ENCODE measurements at places on chromosomes 12 and 14.

GRCh38 chr14:104676130-104676693, 13.2 kb upstream of the INF2 start:
- no peak for DNase-seq

DNA sequence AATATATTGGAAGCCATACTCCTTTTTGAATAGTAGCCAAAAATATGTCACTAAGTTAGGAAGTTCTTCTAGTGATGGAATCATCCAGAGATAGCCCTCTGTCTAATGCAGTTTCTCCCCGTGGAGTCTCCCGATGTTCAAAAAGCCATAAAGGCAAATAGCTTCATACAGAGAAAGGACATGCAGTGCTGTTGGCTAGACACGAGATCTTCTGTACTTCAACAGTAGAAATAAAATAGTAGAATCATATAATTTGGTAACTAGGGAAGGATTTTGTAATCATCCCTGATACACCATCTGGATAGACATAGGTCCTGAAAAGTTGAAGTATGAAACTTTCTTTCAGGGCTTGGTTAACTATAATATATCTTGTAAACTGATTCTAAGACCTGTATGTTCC, 27.6 kb downstream of the LRFN5 start:
- no peak for DNase-seq

DNA sequence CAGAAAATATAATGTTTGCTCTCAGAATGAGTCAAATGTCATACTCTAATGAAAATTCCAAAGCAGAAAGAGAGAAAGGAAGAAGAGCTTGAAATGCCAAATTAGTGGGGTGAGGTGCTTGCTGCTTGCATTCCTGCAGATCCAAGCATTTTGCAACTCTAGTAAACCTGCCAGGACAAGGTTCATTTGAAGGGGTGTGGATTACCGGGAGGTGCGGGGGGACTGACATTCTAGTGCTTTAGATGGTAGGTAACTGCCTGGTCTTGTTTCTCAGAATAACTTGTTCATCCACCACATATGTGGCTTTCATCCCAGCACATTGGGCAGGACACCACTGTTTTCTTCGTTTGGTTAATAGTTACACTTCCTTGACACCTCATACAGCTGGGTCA, 144.4 kb downstream of the AKAP6 start:
- DNase-seq = no peak

- DNase-seq = no peak
These were observed 396.2 kb downstream of the PAWR start for GRCh38 chr12:79294590-79294989.

GRCh38 chr14:96674121-96674520, 123.1 kb upstream of the VRK1 start:
- no peak for DNase-seq

DNA sequence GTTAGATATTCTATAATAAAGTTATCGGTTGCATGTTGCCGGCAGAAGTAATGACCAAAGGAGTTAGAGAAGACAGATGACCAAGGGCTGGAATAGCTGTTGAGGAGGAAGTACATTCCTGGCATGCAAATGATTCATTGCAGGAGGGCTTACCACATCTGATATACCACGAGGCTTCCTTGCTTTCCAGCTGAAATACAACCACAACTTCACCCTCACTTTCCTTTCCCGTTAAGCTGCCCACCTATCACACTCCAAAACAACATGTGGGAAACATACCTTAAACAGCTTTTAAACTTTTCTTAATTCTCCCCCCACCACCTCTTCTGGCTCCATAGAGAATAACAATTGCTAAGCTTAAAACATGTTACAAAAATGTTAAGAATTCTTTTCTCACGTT, 594.1 kb downstream of the NRXN3 start:
- no peak for DNase-seq

- DNase-seq = no peak
These were observed 5.2 kb downstream of the CALM1 start for GRCh38 chr14:90402016-90402415.

DNA sequence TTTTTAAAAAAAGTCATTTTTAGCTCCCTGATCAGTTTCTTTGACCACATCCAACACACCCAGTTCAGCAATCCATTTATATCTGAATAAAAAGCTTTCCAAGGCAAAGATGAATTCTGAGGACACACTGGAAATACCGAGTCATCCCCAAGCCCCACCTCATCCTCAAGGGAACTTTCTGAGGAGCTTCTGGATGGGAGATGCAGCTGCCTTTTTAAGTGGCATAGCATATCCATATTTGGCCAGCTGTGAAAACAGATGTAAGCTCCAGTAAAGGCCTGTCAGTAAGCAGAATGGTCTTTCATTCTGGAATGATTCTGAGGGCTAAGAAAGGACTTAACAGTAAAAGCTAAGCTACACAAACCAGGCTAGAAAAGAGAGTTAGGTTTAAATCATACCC, 18.4 kb downstream of the ZFYVE1 start:
- no peak for DNase-seq

DNA sequence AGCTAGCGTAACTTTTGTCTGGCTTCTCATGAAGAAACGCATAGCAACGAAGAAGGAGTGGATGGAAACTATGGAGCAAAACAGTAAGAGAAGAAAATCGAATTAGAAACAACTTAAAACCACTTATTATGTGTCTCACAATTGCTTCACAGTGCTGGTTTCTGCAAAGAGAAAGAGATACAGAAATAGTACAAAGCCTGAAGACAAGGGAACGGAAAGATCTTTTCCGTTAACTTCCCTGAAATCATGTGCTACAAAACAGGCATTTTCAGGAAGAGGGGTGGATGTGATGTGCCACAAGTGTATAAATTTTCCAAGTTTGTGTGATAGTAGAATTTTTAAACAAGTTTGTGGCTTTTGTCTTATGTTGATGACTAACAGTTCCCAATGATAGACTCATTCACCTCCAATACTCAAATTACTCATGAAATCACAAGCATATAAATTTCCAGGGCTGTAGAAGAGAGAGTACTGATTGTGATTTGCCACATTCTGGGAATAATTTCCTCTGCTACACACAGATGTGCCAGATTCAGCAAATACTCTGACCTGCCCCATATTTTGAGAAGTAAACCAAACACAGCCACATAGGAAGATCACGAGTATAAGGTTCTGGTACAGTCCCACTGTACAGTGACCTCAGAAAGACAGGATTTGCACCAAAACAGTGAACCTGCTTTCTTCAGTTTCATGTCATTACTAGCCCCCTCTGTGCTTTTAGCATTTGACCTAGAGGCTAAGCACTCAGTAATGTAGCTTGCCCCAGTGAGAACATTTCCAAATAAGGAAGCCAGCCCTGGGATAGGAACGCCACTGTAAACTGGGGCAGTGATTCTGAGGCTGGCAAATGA, 41.4 kb upstream of the PPFIA2 start:
- no peak for DNase-seq

DNA sequence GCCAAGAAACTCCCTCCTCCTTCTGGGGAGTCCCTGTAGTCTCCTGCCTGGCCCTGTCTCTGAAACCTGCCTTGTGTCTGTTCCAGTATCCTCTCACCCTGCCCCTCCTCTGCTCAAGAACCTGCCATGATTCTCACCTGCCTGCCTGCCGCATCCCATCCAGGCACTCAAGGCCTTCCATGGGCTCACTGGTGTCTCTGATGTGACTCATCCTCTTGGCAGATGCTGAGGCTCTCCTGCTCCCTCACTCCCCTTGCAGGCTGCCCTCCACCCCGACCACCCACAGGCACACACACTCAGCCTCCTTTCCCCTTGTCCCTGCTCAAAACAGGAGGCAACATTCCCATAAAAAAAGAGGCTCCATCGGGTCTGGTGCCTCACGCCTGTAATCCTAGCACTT, 5.8 kb upstream of the BEGAIN start:
- DNase-seq = no peak

DNA sequence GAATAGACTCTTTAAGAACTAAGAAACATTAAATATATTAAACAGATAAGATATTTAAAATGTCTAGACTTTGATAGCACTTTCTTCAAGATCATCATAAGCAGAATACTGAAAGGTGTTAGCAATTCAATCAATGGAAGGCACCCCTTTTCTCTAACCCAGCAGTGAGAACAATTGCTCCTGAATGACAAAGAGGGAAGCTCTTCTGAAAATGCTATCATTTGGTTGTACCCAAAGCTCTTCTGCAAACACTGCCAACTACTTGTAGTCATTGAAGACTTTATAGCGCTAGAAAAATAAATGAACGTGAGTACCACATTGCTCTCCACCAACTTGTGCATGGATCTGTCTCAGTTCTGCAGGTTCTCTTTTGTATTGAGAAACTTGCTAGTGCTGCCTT, 62.2 kb upstream of the LMO3 start:
- DNase-seq = no peak

DNA sequence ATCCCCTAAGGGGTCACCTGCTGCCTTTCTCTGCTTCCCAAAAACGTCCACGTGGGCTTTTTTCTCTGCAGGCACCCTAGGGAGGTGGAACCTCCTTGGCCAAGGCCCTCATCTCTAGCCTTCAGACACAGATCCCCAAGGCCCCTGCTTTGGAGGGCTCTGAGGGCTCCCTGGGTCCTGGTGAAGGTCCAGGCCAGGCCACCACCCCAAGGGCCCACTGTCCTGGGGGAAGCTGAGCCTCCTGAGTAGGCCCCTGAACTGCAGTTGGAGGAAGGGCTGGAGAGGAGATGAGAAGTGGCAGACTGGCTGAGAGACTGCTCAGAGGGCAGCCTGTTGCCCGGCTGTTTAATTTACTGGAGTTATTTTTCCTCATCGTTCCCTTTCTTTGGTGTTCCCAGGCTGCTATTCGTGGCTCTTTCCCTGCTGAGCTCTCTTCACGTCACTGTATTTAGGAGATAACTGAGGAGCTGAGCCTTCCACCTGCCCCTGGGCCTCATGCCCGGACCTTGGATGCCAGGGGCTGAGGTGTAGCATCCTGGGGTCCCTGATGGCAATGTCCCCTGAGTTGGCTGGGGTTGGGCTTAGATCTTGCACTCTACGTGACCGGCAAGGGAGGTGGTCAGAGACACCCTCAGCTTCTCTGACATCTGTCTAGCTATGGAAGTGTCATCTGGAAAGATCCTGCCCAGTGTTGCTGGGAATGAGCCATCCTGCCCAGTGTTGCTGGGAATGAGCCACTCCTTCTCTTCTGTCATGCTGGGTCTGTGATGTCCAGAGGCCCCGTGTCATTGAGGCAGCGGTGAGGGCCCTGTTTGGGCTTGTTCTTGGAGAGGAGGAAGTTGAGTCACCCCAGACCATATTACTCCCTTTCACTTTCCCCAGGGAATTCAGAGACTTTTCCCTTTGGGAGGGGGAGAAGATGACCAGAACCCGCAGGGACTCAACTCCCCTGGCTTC, 139.8 kb downstream of the TSPAN9 start:
- no peak for DNase-seq

All from memory B cell (primary cell).